ENCODE measurements at places on chromosomes 7 and 10. TPM values are rescaled to one million over a fixed set of nuclear protein-coding genes. Genes with fewer than 3 reads are reported as not detected.

DNA sequence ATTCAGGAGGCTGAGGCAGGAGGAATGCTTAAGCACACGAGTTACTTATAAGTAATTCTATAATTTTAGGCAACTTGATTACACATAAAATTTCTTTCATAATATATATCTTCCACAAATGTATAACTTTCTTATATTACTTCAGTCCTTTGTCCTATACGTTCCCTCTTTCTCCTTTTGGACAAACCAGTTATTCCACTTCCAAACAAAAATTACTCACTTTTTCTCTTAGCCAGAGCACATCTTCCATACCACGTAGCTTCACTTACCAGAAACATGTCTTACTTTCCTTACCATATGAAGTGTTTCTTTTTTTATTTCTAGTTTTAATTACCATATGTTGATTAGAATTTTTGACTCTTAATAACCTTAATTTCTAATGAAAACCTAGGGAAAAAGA, 64.6 kb downstream of the ARL5B start:
- no peak for DNase-seq

DNA sequence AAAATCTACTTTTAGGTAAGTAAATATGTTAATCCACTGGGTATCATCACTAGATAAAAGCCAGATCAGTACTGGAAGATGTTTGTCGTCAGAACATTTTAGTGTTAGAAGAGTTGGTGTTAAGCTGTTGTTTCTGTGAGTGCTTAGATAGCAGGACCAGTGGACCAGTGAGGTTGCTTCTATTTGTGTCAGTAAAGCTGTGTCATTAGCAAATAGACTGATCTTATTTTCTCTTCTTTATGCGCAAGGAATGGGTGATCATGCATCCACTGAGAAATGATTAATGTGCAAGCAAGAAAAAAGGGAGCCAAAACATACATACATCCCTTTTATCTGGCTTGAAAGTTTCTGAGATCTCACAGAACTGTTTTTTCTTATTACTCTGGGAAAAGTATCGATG, 42.6 kb downstream of the EXOC4 start:
- DNase-seq: no peak

- DNase-seq: no peak
Observed at GRCh38 chr7:45918556-45918955, 2.5 kb downstream of the IGFBP3 start.

The SH2B2 gene
- 22.2 TPM for polyA plus RNA-seq

The SFRP5 gene
- polyA plus RNA-seq: 0.94 TPM

The TPK1 gene
- 3.2 TPM for polyA plus RNA-seq

- DNase-seq: no peak
Observed at GRCh38 chr10:94427166-94427565, 24.8 kb downstream of the TBC1D12 start.

DNA sequence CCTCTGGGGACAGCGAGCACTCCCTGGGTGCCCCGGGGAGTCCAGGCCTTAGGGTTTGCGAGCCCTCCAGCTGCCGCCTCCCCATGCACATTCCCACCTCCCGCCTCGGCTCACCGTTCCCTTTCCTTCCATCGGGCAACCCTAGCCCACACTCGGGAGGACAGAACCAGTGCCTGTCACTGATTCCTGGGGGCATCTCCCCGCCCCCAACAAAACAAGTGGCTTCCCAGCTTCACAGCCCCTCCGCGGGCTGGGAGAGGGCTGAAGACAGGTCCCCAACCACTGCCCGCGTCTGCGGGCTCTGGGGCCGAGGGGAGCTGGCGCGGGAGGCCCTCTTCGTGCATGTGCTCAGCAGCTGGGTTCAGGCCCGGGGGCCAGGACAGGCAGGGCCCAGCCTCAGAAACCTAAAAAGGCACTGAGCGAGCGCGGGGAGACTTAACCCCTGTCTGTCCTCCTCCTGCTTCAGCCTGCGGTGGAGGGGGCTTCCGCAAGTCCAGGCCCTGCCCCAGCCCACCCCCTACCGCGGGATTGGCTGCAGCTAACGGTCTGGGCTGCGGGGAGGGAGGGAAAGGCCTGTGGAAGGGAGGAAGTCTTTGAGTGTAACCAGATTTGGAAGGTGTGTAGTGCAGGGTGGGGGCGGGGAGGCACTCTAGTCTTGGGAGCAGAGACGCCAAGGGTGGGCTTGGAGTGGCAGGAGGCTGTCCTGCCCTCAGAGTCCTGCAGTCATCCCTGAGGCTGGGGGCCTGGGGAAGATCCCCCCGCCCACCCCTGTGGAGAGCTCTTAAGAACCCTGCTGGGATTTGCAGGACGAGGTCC, 1.2 kb downstream of the FLNC start:
- DNase-seq: peak; percentile 80

- no peak for DNase-seq
Observed at GRCh38 chr7:99128076-99128950, 15.6 kb downstream of the SMURF1 start.

DNA sequence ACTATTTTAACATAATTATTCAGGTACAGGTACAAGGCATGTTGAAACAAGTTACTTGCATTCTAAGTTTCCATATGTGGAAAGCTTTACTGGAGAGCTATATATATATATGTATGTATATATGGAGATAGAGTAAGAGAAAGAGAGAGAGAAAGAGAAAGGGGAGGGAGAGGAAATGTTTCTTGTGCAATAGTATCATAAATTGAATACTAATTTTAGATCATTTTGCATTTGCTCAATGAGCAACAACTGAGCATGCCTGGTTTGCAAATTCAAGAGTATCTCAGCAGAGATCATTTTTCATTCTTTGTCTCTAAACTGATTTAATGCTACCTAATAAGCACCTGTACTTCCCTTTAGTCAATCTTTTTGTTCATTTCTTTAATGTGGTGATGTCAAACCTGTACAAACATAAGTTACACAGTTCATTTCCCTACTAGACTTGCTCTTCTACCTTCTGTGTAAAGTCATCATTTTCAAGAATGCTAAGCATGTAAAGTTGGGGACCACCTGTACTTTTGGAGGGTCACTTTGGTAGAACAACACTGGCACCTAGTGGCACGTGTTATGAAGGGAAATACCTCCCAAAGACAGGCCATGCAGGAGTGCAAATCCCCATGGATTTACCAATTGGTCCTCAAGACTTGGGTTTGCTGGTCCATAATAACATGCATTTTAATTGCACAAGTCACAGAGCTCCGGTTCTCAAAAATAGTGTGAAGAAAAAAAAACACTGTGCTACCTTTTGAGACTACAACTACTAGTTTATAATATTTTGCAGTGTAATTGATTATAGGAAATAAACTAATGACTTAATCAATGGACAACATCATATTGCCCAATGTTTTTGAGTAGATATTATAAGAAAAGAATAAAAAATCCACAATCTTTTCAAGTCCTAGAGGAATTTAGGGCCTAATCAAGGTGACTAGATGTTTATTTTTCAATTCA, 431.2 kb upstream of the IGFBP3 start:
- peak; percentile 46 for DNase-seq

The PTPN12 gene
- polyA plus RNA-seq: 56.4 TPM

- no peak for DNase-seq
Observed at GRCh38 chr10:14904316-14904732, 25.7 kb downstream of the SUV39H2 start.

- DNase-seq: no peak
Observed at GRCh38 chr10:67772894-67773511, 65.0 kb downstream of the DNAJC12 start.

GRCh38 chr10:35413985-35414861, 77.9 kb downstream of the CCNY start:
- DNase-seq: no peak

The SH2D4B gene
- polyA plus RNA-seq: 0.10 TPM

GRCh38 chr7:147400221-147400689, 1190.3 kb upstream of the C7orf33 start:
- no peak for DNase-seq

DNA sequence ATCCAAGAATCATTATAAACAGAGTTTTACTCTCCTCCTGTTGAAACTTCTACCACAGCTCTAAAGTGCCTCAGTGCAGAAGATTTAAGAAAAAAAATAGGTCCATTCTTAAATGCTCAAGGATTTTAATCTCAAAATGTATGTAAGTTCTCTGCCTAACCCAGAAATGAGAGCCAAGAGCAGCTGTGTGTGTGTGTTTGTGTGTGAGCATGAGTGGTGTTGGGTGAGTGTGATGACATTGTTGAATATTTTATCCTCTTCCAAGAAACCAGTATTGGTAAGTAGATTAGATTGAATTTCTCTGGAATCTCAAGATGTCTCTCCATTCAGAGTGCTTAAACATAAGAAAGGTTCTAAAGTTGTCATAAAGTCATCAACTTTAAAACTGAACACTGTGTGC, 363.6 kb upstream of the NFE2L3 start:
- DNase-seq: no peak

DNA sequence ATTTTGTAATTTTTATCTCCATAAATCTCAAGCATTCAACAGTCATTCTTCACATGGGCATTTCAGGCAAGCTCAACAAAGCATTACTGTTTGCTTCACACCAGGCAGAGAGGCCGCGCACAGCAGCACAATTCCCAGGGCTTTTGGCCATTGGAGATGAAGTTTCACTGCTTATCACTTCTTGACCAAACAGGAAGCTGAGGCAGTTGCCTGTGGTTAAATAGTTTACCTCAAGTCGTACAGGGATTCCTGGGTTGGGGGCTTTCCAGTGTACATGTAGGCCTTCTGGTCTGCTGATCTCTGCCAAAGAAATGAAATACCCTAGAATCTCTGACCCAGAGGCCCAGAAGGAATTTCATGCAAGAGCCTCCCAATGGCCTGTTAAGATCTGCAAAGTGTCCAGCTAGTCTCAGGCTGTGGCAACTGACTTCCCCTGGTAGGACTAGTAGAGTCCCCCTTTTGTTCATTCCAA, 11.2 kb upstream of the PRDX3 start:
- no peak for DNase-seq

The ODAD2 gene
- polyA plus RNA-seq: 0.84 TPM

GRCh38 chr10:113859261-113859660, 4.8 kb downstream of the NHLRC2 start:
- no peak for DNase-seq

- DNase-seq: no peak
Observed at GRCh38 chr7:12674053-12674452, 13.4 kb upstream of the ARL4A start.

- no peak for DNase-seq
Observed at GRCh38 chr7:41046221-41046761, 656.6 kb downstream of the INHBA start.

- DNase-seq: no peak
Observed at GRCh38 chr7:47584536-47584895, 2.6 kb upstream of the TNS3 start.

DNA sequence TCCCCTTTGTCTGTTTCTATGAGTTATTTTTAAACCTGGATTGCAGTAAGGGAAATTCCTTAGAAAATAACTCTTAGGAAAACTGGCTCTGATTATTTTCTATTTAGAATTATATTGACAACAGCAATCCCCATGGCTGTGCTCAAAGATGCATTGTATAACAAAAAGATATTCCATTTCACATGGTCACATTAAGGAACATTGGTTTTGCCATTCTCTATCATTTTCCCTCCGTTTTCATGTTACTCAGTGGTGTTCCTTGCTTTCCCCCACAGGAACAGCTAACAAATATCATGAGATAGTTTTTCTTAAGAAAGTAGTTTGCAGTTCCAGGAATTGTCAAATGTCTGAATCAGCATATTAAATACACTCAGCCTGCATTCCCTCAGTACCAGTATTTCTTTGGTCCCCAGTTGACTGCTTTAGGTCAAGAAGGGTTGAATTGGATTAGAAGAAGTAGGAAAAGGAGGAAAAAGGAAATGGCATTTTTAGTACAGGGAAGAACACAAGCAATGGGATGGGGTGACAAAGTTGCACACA, 436.7 kb downstream of the TNS3 start:
- peak; percentile 38 for DNase-seq

DNA sequence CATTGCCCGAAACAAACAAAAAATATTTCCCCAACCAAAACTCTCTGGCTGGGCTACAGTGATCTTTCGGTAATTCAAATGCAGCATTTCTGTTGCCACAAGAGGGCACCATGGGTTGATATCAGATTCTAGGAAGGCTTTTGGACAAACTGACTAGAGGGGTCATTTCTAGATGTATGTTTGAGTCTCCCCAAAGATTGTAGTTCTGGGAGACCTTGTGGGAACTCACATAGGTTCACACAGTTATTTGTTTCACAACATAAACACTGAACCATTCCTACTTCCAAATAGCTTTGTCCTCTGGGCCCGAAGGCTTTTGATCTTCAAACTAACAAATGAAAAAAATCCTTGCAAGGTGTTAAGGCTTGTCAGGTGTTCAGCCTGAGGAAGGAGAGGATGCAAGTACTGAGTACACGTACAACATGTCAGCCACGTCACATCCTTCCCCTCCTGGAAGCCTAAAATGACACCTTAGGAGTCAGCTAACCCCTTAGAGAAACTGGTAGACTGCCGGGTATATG, 37.0 kb upstream of the IL15RA start:
- DNase-seq: peak; percentile 40

GRCh38 chr7:489876-490275, 29.8 kb downstream of the PDGFA start:
- no peak for DNase-seq

DNA sequence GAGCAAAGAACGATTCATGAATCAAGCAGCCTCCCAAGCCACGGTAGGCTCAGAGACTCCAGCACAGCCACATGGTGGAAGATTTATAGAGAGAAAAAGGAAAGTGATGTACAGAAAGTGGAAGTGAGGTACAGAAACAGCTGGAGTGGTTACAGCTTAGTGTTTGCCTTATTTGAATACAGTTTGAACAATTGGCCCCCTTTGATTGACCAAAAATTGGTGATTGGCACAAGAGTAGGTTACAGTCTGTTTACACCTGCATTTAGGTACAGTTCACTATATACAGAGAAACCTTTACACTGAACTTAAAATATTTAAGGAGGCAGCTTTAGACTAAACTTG, 136.4 kb upstream of the ASAH2 start:
- DNase-seq: no peak

GRCh38 chr10:115936926-115937767, 335.9 kb downstream of the GFRA1 start:
- no peak for DNase-seq

GRCh38 chr7:73774923-73775322, 4.9 kb upstream of the CLDN3 start:
- no peak for DNase-seq

Data from hindlimb muscle (tissue), 1 donor.